A549 treated with AZD2906 at 1 μM for 4 hours (cell line): ENCODE measurements at places on chromosomes 5 and 9. TPM values are rescaled to one million over a fixed set of nuclear protein-coding genes. Genes with fewer than 3 reads are reported as not detected.

DDX4 gene
- 0.02 to 0.09 TPM (median 0.08 TPM) in 3 of 5 replicates, not detected in the others for total RNA-seq

SLC2A8 gene
- 9.8 to 17.1 TPM (median 15.8 TPM) in 5 replicates for total RNA-seq

UBLCP1 gene
- 32.0 to 39.6 TPM (median 33.9 TPM) in 5 replicates for total RNA-seq

PCDHB4 gene
- total RNA-seq, result 0.03 to 0.12 TPM (median 0.06 TPM) in 5 replicates

PCDHB12 gene
- 0.01 to 0.02 TPM in 2 of 5 replicates, not detected in the others for total RNA-seq

PCDHB14 gene
- 0.03 to 0.09 TPM (median 0.06 TPM) in 5 replicates for total RNA-seq

CKMT2 gene
- total RNA-seq, result not detected in 5 replicates

CTSL gene
- 590 to 731 TPM (median 623 TPM) in 5 replicates for total RNA-seq

EDIL3 gene
- 0.08 to 0.21 TPM (median 0.12 TPM) in 5 replicates for total RNA-seq

NIPAL4 gene
- total RNA-seq, result 9.1 to 11.9 TPM (median 10.0 TPM) in 5 replicates

ZDHHC11 gene
- 13.3 to 16.9 TPM (median 15.8 TPM) in 5 replicates for total RNA-seq

GPRIN1 gene
- 8.2 to 9.6 TPM (median 9.2 TPM) in 5 replicates for total RNA-seq

C5orf58 gene
- not detected in 5 replicates for total RNA-seq

PHF24 gene
- total RNA-seq, result 0.07 to 0.19 TPM (median 0.13 TPM) in 5 replicates

OR1J2 gene
- total RNA-seq, result 0.10 TPM in 1 of 5 replicates, not detected in the others

ISL1 gene
- total RNA-seq, result 0.03 to 0.06 TPM in 2 of 5 replicates, not detected in the others

AJM1 gene
- total RNA-seq, result 3.7 to 4.5 TPM (median 4.1 TPM) in 5 replicates

ENTR1 gene
- 58.8 to 68.5 TPM (median 67.1 TPM) in 5 replicates for total RNA-seq

HK3 gene
- total RNA-seq, result 0.02 to 0.07 TPM in 2 of 5 replicates, not detected in the others

CD274 gene
- total RNA-seq, result 1.3 to 2.1 TPM (median 1.7 TPM) in 5 replicates

SLC6A3 gene
- total RNA-seq, result 1.00 to 2.2 TPM (median 1.3 TPM) in 5 replicates

GNA14 gene
- total RNA-seq, result 0.03 to 0.05 TPM in 2 of 5 replicates, not detected in the others

NPM1 gene
- total RNA-seq, result 3,078 to 4,483 TPM (median 3,289 TPM) in 5 replicates

BTNL9 gene
- total RNA-seq, result 0.70 to 1.1 TPM (median 0.84 TPM) in 5 replicates
